ENCODE measurements at places on chromosomes 12 and 14.
A peak's percentile ranks its signal among the peaks of the same experiment; 100 is the strongest.

DNA sequence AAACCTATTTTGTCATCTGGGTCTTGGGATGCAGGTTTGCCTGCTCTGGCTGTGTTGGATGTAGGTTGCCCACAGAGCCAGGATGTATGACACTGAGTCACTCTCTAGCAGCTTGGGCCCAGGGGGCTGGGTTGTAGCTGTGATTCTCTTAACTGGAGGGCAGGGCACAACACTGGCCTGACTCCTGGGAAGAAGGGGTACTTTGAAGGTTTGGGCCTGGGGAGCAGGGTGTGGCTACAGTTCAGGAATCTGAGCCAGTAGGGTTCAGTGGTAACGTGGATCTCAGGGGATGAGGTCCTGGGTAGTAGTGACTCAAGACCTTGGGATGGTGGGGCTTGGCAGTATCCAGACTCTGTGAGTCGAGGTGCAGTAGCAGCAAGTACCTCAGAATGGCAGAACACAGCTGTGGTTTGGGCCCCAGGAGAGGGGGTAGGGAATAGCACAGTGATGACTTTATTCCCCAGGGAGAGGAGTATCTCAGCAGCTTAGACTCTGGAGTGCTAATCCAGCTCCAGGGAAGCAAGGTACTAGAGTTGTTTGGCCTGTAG lies 25.7 kb downstream of the TBC1D15 start:
- peak; percentile 29 for DNase-seq

GRCh38 chr14:58771016-58771415 lies 133.3 kb downstream of the DACT1 start:
- peak; percentile 13 for DNase-seq

- DNase-seq, result no peak
Measured at GRCh38 chr14:104788161-104788818, 7.3 kb downstream of the AKT1 start.

DNA sequence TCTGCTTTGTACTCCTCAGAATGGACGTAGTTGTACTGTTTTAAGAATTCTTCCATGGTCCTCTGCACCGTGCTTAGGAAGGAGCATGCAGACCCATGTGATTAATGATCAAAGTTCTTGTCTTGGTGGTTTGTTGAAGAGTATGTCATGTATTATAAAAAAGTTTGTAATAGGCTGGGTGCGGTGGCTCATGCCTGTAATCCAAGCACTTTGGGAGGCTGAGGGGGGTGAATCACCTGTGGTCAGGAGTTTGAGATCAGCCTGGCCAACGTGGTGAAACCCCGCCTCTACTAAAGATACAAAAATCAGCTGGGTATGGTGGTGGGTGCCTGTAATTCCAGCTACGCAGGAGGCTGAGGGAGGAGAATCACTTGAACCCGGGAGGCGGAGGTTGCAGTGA lies 61.8 kb upstream of the RTL1 start:
- no peak for DNase-seq

DNA sequence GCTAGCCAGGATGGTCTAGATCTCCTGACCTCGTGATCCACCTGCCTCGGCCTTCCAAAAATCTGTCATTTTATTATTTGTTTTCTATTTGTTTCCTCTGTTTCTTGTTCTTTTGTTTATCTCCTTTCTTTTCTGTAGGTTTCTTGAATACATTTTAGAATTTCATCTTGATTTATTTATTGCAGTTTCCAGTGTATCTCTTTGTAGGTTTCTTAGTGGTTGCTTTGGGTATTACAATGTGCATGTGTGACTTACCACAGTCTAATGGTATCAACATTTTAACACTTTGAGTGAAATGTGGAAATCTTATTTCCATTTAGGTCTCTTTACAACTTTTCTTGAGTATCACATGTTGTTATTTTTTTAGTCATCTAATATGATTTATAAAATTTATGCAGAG lies 29.9 kb upstream of the MUCL1 start:
- DNase-seq, result peak; percentile 1
